Stimulated activated CD4-positive, alpha-beta T cell treated with anti-CD3 and anti-CD28 coated beads, Interleukin-1b, Interleukin-23, amount 100 ng/mL, for 1 hour (primary cell): ENCODE measurements at places on chromosomes 6 and 20.

GRCh38 chr6:157887892-157888291, 64.8 kb downstream of the SNX9 start:
- DNase-seq = no peak

DNA sequence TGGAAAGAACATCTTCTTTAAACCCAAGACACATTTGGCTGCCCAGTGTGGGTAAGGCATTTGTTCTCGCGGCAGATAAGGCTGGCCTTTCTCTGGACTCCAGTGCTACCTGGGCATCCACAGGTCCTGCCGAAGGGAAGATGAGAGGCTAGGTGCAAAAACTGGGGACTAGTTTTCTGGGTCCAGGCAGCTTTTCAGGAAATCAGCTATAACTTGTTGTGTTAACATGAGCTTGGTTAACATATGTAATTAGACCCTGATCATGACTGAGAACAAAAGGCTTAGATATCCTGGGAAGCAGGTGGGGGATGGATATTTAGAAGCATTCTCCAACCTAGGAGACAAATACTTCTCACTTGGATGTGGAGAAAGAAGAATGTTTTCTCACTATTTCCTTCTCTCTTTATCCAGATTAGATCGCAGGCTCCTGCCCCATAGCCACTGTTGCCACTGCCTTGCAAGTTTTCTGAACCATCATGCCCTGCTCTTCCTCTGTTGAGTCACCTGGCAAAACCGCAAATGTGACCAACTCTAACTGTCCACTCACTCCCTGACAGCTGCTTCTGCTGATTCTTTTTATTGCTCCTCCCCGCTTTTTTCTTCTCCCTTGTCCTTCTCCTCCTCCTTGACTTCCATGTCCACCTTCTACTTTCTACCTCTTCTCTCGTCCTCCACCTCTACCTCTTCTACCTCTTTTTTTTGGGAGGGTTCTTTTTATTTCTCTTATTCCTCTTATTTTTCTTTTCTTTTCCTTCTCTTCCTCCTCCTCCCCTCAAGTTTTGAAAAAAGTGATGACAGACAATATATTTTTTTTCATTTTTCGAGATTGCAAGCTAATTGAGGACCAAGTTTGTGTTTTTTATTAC, 258.1 kb downstream of the UTRN start:
- no peak for DNase-seq

DNA sequence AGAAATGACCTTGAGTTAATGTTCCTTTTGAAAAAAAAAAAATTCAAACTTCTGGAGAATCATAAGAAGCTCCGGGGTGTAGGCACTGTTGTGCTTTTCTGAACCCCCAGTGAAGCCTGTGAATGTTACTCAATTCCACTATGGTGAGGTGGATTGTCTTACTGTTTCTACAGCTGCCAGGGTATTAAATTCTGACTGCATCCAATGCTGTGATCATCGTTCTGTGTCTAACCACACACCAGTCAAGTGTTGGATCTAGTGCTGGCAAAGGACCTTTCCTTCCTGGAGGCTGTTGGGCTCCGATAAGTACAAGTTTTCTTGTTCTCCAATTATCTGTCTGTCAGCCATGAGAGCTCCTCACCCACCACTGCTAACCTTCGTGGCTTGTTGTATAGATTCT, 162.0 kb upstream of the EPHA7 start:
- DNase-seq = no peak

- DNase-seq = no peak
These were observed 38.5 kb downstream of the ARFGEF2 start for GRCh38 chr20:48959899-48960550.

GRCh38 chr6:36685926-36686667, 7.6 kb downstream of the CDKN1A start:
- DNase-seq = no peak

DNA sequence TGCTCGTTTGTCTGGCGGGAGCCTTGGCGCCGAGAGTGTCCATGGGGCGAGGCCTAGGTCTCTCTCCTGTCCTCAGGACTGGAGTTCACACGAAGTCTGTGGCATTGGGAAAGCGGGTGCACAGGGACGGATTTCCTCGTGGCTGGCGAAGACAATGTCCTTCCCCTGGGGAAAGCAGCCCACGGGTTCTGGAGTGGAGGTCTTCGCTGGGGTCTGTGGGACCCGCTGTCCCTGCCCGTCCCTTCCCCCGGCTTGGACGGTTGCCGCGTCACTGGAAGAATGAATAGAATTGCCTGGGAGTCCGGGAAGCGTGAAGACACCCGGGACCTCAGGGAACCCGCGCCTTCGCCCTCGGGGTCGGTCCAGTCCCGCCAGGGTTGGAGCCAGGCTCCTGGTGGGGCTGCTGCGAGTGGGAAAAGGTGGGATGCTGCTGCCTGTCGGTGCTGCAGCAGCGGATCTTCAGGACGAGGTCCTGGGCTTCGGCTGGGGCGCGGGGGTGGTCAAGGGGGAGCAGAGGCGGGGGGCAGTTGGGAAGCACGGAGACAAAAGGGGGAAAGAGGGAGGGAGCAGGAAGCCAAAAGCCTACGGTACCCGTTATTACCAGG, 441.8 kb upstream of the DEFB115 start:
- no peak for DNase-seq

DNA sequence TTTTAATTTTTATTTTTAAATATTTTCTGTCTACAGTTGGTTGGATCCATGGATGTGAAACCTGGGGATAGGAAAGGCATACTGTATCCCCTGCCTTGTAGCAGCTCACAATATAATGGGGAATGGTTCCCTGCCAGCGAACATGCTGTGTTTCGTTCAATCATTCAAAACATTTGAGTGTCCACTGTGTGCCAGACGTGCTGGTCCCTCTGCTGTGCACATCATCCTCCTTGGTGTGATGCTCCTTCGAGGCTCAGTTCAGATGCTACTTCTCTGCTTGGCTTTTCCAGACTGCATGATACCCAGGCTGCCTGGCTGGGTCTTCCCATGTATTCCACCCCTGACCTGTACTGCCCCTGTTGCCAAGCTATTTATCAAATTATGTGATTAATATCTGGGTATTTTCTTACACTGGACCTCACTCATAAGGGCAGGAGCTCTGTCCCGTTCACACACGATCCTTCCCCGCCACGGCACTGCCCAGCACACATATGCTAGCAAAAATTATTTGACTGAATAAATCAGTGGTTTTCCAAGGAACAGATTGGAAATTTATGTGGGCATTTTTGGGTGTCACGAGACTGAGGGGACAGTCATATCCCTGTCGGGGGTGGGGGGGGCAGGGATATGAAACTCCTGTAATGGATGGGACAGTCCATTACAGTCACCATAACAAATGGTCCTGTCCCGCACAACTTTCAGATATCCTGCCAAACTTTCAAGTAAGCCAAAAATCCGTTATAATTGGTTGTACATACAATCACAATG, 4.9 kb downstream of the SDCBP2 start:
- no peak for DNase-seq

DNA sequence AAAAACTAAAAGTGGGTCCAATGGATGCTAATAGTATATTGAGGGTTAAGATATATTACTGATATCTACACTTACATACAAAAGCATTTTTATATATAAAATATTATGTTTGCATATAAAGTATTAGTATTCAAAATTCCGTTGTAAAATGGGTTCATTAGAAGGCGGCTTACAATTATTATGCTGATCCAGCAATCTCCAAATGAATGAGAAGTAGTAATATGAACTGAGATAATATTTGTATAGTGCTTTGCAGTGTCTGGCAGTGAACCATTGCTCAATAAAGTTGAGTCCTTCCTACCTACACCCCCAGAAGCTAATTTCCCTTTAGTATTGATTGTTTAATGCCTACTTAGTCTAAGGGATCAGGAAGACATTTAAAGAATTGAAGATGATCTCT, 146.2 kb downstream of the UST start:
- no peak for DNase-seq

- no peak for DNase-seq
These were observed 25.6 kb downstream of the DHX35 start for GRCh38 chr20:38987777-38988176.

- DNase-seq = no peak
These were observed 77.1 kb downstream of the STMND1 start for GRCh38 chr6:17178754-17179529.

DNA sequence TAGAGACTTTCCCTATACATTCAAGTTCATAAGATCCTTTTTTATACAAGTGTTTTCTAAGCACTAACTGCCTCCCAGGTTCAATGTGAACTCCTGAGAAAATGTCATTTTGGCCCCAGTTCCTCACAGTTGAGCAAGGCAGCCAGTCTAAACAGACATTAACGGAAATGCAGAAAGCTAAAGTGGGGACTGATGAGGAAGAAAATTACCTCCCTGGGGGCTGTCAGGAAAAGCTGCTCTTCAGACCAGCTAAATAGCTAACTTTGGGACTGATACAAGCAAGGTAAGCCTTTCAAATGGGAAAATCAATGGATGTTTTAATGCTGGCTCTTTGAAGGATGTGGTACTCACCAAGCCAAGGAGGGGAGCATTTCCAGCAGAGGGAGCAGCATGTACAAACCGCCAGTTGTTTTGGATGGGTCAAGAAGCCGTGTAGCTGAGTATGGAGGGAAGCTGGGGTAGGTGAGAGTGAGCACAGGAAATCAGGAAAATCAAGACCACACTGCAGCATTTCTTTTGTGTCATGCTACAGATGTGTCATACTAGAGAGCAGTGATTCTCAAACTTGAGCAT, 180.8 kb upstream of the CHD6 start:
- DNase-seq = no peak

- DNase-seq = no peak
These were observed 80.5 kb upstream of the IFNGR1 start for GRCh38 chr6:137299681-137300080.

- DNase-seq = no peak
These were observed 19.9 kb downstream of the CAP2 start for GRCh38 chr6:17413313-17413750.

DNA sequence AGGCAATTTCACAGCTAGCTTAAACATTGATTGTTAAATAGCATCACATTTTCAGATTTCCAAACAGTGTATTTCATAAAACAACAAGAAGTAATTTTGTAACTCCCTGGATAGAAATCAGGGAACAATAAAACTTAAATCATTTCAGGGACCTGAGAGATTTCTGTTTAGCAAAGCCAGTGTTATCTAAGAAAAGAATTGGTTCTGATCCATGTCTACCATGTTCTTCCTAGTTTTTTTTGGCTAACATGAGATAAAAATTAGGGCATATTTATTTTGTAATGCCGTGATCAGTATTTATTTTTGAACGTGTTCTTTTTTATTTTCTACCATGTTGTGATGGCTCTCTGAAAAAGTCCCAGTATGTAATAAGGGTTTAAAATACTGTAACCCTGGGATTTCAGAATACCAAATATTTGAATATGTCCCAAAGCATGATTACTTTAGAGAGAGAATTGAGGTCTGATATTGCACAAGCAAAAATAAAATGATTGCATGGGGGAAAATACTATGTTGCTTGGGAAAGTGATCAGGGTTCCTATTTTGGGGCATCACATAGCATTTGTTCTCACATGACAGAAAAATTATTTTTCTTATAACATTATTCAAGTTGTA, 188.7 kb upstream of the CEP162 start:
- DNase-seq = no peak

DNA sequence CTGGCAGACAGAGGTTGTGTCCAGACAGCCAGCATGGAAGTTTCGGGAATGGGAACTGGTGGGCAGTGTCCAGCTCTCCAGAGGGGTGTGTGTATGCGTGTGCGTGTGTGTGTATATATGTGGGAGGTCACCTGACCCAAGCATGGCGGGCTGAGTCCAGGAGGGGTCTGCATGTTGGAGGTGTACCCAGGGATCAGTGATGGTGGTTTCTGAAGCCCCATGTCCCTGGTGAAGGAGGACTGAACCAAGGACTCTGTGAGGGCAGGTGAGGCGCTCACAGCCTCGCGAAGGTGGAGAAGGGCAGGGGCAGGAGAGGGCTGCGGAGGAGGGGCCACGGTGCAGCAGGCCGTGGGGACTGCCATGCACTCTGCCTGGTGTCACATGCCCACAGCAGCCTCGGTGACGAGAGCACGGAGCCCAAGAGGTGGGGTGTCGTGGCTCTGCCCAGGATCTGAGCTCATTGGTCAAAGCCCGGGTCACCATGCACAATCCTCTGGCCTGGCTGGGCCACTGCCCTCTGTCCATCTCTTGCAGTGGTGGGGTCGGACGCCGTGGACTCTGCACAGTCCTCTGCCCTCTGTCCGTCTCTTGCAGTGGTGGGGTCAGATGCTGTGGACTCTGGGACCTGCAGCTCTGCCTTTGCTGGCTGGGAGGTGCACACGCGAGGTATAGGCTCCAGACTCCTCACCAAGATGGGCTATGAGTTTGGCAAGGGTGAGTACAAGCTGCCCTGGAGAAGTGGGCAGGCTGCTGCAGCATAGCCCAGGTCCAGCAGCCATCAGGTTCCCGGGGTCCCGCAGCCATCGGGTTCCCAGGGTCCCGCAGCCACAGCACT, 2.1 kb upstream of the LIME1 start:
- no peak for DNase-seq

GRCh38 chr6:24664046-24664987, 2.4 kb downstream of the TDP2 start:
- no peak for DNase-seq

DNA sequence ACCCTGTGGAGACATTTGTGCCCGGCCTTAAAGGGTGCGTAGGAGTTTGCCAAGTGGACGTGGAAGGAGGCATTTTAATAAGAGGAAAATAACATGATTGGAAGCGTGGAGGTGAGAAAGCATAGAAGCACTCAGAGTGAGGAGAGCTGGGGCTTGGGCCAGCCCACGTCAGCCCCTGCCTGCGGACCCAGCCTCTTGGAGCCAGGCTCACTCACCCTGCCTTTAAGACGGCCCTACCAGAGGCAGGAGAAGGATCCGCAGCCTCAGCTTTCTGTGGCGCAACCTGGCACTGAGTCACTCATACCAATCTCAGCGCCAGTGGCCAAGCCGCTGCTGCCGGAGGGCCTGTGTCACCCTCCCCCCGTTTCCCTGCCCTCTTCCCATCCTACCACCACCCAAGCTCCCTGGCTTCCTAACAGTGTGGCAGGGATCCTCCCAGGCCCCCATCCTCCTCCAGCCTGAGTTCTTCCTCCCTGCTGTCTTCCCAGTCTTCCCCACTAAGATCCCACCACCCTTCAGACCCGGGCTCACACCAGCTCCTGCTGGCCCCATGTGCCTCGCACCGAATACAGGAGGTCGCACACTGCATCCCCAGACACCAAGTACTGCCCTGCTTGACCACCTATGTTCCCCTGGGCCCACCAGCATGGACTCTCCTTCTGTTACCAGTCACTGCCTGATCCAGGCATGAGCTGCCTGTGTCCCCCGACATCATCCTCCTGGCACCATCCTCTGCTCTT, 285.2 kb downstream of the UST start:
- DNase-seq = no peak

DNA sequence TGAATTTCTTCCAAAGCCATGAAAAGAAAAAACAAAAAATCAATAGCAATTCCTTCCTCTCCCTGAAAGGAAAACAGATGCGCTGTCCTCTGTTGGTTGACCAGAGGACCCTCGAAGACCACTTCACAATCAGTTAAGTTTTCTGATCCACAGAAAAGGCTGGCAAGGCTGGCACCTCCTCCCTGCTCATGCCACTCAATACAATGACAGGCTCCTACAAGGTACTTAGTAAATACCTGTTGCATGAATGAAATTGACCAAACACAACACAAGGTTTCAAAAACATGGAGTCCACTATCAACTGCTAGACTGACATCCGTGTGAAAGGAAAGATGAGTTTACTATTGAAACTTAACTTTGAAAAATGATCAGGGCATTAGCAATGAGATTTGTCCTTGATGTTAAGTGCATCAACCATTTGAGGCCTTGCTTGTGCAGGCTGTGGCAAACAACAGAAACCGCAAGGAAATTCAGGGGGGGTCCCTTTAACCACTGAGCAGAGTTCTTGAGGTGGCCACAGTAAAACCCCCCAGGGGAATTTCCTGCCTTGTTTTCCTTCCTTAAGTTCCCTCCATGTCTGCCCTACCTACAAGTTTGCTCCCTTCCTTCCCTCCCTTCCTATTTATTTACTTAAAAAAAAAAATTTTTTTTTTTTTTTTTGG, 27.9 kb upstream of the RTF2 start:
- DNase-seq = peak; percentile 11
